ENCODE measurements at places on chromosomes 11 and 22.

DNA sequence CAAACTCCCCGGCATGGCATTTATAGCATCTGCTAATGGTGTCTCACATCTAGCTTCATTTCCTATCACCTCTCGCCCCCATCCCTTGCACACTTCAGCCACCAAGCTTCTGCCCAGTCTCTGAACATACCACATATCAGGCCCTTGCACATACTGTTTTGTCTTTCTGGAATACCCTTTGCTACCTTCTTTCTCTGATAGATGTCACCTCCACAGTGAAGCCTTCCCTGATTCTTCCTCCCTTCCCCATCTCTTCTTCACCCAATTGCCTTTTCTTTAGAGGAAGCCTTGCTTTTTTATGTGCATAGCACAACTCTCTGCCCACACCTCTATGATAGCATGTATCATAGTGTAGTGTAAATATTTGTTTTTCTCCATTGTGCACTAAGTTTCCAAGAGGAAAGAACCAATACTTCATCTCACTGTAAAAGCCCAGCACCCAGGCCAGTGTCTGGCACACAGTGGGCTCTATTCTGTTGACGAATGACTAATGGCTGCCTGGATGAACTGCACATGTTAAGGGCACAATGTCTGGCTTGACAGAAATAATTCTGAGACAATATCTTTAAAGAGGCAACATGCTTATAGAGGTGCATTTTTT lies 27.8 kb downstream of the P4HA3 start:
- DNase-seq: no peak

DNA sequence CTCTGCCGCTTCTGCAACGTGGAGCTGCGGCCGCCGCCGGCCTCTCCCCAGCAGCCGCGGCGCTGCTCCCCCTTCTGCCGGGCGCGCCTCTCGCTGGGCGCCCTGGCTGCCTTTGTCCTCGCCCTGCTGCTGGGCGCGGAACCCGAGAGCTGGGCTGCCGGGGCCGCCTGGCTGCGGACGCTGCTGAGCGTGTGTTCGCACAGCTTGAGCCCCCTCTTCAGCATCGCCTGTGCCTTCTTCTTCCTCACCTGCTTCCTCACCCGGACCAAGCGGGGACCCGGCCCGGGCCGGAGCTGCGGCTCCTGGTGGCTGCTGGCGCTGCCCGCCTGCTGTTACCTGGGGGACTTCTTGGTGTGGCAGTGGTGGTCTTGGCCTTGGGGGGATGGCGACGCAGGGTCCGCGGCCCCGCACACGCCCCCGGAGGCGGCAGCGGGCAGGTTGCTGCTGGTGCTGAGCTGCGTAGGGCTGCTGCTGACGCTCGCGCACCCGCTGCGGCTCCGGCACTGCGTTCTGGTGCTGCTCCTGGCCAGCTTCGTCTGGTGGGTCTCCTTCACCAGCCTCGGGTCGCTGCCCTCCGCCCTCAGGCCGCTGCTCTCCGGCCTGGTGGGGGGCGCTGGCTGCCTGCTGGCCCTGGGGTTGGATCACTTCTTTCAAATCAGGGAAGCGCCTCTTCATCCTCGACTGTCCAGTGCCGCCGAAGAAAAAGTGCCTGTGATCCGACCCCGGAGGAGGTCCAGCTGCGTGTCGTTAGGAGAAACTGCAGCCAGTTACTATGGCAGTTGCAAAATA lies 816 bp downstream of the PDE3B start:
- DNase-seq: peak; percentile 15

DNA sequence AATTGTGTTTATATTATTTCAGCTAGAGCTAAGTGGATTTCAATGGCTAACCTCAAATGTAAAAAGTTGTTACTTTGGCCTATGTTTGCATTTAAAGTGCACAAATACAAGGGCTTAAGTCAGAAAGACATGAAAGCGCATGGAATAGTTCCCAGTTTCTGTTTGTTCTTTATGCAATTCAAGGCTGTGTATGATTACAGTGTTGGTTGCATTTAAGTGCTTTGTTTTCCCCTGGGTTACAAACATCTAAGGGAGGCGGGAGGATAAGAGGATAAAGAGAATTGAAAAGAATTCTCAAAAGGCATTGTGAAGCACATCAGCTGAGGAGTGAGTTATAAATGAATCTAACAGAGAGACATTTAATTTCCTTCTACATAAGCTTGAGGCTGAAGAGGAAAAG lies 453.4 kb downstream of the NTM start:
- no peak for DNase-seq

- no peak for DNase-seq
Observed at GRCh38 chr11:69928975-69929374, 109.8 kb upstream of the FGF3 start.

DNA sequence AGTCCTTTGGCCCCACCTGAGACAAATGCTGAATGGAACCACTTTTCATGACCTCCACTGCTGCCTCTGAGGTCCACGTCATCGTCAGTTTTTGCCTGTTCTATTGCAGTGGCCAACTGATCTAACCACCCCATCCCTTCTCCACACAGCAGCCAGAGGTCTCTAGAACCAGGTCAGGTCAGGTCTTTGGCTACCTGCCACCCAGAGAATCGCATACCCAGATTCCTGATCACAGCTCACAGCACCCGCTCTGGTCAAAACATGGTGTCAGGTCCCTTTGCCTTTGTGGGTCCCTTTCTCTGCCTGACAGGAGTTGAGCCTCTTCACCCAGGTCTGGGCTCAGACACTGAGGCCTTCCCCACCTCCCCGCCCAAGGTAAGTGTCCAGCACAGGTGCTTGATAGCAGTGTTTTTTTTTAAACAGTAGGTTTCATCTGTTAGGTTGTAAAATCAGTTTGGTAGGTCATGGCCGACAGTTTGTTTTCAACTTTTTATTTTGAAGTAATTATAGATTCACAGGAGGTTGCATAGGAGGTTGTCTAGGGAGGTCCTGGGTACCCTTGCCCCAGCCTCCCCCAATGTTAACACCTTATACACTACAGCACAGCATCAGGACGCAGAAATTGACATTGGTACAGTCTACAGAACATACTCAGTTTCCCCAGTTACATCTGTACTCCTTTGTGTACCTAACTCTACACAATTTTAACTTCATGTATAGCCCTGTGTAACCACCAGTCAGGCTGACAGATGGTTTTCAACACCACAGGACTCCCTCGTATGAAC lies 6.9 kb downstream of the C22orf39 start:
- DNase-seq: no peak

DNA sequence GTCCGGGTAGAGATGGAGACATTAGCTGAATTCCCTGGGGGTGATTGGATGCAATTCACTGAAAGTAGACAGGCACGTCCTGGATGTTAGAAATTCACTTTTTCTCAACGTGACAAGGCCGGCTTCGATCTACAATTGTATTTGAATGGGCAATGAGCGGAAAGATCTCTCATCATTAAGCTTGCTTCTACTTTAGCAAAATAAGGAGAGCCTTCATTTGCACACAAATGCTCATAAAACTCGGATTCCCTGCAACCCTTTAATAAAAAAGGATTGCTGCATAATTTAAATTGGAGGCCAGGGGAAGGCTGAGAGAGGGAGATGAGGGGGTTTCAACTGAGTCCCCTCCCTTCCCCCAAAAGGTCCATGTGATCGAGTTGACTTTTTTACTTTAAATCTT lies 10.6 kb upstream of the PAX6 start:
- DNase-seq: no peak

GRCh38 chr11:122791411-122791810 lies 46.9 kb upstream of the CRTAM start:
- no peak for DNase-seq

DNA sequence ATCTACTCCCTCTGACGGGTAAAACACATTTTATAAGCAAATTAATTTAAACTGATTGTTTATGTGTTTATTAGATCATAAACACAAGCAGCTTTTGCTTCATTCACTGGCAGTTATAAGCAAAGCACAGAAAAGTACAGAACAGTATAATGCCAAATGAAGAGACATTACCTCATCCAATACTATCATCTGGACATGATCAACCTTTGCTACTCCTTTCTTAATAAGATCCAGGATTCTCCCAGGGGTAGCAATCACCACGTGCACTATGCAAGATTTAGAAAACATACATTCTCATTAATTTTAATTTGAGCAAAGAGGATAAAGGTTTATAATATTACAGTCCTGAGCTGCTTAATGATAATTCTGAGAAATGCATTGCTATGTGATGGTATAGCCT lies 27.9 kb downstream of the DDX6 start:
- DNase-seq: no peak

DNA sequence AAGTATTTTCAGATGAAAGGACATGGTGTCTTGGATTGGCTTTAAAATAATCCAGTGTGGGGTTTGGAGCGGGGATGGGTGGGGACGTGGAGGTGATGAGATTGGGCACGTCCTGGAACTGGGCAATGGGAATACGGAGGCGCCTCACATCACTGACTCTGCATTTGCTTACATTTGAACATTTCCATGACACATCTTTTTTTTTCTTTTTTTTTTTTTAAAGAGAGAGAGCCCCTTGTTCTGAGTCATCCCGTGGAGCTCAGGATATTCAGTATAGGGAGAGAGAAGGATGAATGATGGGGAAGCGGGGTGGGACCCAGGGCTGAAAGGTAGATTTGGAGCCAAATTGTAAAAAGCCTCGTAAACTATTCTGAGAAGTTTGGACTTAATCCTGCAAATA lies 142.7 kb downstream of the FBXO7 start:
- DNase-seq: no peak

- DNase-seq: no peak
Observed at GRCh38 chr11:130814440-130815096, 101.7 kb downstream of the SNX19 start.

DNA sequence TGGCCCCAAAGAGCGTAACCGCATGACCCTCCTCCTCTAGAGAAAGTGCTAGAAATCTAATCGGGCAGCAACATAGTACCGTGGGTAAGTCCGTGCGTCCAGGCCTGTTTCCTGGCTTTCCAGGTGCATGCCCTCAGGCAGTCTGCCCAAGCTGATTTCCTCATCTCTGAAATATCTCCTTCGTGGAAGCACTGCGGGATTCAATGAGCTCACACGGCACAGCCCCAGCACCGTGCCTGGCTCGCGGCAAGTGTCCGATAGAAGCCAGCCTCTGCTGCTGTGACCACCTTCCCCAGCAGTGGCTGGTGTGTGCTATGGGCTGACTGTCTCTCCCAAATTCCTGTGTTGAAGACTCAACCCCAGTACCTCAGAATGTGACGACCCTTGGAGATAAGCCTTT lies 20.7 kb downstream of the RPUSD4 start:
- DNase-seq: no peak

- no peak for DNase-seq
Observed at GRCh38 chr22:41043722-41044121, 48.7 kb upstream of the EP300 start.

GRCh38 chr22:23261900-23262450 lies 81.7 kb downstream of the BCR start:
- no peak for DNase-seq

- DNase-seq: no peak
Observed at GRCh38 chr11:60788401-60789125, 3.4 kb downstream of the MS4A10 start.

GRCh38 chr11:71117311-71117710 lies 135.1 kb downstream of the SHANK2 start:
- DNase-seq: no peak

- DNase-seq: no peak
Observed at GRCh38 chr11:46475926-46476545, 84.5 kb upstream of the CHRM4 start.

GRCh38 chr11:12871241-12871640 lies 137.9 kb upstream of the RASSF10 start:
- peak; percentile 56 for DNase-seq

DNA sequence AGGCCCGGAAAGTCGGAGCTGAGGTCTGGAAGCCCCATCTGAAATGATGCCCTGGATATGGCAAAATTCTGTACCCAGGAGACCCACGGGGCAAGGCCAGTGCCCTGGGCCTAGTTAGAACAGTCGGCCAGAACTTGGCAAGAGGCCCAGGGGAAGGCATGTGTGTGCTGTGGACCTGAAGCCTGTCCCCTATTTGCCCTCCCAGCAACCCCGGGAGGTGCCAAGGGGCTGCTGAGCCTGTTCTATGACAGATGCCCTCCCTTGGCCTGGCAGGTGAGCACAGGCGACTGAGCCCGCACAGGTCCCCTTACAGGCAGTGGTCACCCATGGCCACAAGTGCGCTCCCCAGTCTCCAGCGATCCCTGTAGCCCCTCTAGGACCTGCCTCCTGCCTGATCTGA lies 51.7 kb downstream of the NAT10 start:
- no peak for DNase-seq

DNA sequence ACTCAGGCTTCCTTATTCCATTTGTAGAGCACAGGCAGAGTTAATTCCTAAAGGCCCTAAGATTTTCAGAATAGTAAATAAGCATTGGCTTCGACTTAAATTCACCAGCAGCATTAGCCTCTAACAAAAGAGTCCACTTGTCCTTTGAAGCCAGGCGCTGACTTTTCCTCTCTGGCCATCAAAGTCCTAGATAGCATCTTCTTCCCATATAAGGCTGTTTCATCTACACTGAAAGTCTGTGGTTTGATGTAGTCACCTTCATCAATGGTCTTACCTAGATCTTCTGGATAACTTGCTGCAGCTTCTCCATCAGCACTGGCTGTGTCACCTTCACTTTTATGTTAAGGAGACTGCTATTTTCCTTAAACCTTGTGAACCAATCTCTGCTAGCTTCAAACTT lies 118.3 kb upstream of the SOX6 start:
- DNase-seq: no peak

- no peak for DNase-seq
Observed at GRCh38 chr11:126083829-126084607, 21.4 kb upstream of the CDON start.

DNA sequence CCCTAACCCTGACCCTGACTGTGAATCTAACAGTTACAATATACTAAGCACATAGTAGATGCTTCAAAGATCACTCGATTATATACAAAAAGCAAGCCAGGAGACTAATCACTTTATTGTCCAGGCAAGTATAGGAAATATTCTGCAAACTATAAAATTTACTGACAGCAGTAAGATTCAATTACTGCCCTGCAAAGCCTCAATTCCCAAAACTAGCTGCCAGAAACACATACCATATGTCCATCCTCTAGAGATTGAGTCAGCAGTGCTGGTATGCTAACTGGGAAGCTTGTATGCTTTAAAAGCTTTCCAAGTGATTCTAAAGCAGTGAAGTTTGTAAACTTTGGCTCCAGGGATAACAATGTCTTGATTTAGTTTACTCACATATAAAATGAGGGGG lies 26.1 kb downstream of the CSTF3 start:
- DNase-seq: peak; percentile 86
